Left lung (tissue), 14 donors: ENCODE measurements at places on chromosomes 3 and 15.

- no peak for DNase-seq
These were observed 23.9 kb downstream of the ANO10 start for GRCh38 chr3:43597961-43598360.

GRCh38 chr3:13420831-13421765, 976 bp upstream of the NUP210 start:
- DNase-seq: no peak

DNA sequence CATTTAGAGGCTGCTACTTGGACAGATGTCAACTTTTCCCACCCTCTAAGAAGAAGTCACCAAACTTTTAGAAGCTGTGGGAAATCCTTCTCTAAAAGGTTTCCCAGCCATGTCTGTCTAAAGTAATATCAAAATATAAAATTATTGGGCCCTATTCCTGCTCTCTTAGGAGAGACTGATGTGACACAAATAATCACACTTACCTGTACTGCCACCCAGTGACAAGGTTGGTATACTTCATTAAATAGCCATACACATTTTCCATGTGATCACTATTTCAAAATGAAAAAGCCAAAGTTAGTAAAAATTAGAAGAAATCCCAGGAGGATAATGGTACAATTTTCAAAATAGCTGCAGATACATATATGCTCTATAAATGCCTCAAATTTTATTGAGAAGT, 12.6 kb downstream of the OSBPL11 start:
- no peak for DNase-seq

GRCh38 chr15:57090496-57090859, 172.0 kb downstream of the TCF12 start:
- no peak for DNase-seq

- DNase-seq: peak; percentile 37
These were observed 33.5 kb downstream of the ALS2CL start for GRCh38 chr3:46660003-46660402.

GRCh38 chr15:58793862-58794261, 22.8 kb downstream of the MINDY2 start:
- DNase-seq: peak; percentile 11

DNA sequence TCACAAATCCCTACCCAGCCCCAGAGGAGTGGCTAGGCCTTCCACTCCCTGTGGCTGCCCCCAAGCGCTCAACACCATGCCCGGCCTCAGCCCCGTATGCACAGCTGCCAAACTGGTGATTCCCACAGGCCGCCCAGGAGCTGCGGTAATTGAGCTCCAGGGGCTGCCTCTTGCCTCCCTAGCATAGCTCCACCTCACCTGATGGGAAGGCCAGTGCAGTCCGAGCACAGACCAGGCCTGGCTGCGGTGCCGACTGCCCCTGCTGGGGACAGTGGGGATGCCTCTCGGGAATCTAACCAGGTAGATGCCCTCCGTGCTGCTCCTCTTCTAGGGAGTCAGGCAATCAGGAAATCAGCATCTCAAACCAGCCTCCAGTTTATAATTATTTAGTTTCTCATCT, 25.9 kb downstream of the SCN5A start:
- DNase-seq: no peak

DNA sequence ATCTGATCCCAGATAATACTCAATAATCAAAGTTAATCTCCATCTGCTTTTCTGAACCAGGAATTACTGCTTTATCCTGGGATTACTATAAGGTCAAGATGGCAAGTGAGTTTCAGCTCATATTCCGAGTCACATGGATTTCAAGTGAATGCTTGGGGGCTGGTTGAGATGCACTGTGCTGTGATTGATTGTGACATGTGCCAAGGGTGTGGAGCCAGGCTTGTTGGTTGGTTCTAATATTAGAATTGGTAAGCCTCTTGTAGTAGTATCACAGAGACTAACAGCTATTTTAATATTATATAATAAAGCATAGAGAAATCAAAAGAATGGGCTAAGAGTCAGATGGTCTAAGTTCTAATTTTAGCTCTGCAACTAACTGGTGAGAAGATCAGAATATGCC, 74.2 kb upstream of the ICE2 start:
- no peak for DNase-seq

DNA sequence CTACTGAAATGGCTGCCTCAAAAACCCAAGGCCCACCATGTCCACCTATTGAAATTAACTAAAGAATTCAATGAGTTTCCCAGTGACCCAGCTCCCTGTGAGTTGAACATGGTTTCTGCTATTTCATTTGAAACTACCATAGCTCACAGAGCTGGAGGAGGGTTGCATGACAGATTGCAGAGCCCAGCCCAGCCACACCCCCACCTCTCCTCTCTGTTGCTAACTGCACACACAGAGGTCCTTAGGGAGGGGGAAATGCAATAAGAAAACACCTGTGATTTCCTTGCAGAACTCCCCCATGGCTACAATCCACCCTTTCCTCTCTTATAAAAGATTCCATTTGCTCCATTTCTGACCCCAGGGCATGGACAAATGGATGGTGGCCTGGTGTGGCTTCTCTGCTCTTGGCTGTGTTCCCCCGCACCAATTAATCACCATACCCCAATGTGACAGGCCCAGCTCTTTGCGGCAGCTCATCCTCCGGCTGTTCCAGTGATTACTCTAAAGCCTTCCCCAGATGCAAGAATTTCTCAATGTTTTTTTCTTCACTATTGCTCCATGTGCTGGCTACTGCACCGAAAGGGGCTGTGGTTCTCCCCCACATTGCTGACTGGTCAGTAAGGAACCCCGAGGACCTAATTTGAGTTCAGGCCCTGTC, 208.4 kb upstream of the KBTBD8 start:
- DNase-seq: no peak

DNA sequence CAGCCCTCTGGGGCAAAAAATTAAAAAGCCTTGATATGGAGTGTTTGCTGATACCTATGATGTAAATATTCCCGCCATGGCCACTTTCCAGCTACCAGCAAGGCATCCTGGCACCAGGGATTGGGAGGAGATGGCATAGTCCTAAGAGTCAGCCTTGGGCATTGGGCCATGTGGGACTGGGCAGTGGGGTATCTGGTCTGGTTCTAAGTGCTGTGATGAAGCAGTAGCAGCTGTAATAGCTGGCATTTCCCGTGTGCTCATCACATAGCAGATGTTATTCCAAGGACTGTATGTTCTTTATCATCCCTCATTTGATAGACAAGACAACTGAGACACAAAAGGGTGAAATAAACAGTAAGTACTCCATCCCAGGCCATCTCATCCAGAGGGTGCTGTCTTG, 6.9 kb upstream of the SACM1L start:
- no peak for DNase-seq

DNA sequence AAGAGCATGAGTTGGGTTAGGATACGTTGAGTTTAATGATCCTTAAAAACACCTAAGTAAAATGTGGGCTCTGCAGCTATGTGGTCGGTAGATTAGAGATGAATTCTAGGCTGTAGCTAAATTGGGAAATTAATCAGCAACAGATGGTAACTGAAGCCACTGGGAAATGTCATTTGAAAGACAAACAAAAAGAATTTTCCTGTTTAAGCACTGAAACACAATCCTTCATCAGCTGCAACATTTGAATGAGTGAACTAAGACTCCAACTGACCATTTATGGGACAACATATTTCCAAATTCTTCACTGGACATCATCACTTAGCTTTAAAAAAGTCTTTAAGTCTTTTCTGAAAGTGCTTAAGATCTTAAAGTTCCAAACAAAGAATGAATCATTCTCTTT, 226.9 kb downstream of the ZNF385D start:
- no peak for DNase-seq

GRCh38 chr15:61832223-61832622, 228.0 kb downstream of the VPS13C start:
- DNase-seq: no peak

- no peak for DNase-seq
These were observed 54.3 kb downstream of the LMCD1 start for GRCh38 chr3:8555725-8556472.

DNA sequence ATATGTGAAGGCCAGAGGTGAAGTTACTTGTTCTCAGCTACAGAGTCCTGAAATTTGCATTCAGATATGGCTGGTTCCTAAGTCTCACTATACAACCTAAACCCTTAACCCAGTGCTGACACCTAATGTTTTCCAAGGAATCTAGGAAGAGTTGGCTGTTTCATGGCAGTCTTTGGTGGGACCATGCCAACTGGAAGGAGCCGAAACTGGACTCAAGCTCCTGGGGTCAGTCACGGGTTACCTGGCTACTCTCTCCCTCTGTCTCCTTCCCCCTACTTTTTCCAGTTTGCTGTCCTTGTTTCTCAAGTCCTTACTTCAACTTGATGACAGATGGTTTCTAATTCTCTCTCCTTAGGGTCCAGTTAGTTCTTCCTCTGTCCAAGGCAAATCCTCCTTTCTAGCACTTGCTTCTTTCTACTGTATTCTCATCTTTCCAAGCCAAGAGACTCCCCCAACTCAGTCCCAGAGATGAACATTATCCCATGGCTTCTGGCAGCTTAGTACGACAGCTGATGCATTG, 88.6 kb upstream of the COL6A5 start:
- DNase-seq: no peak

GRCh38 chr3:129052675-129053074, 7.9 kb upstream of the GP9 start:
- no peak for DNase-seq

DNA sequence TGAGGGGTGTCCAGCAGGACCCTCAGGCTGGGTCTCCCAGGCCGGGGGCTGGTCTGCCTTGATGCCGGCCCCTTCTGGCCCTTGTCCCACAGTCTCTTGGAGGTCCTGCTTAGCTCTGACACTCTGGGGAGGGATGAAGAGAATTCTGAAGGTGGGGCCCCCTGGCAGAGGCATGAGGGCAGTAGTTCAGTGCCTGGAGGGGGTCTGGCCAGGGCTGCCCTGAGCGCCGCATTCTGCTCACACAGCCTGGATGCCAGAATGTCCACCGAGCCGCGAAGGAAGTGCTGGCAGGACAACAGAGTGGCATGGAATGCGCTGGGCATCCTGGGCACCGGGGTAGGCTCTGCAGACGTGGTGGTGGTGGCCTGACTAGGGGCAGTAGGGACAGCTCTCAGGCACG, 55.5 kb downstream of the SMAD6 start:
- no peak for DNase-seq

GRCh38 chr3:106343811-106344210, 475.0 kb upstream of the CBLB start:
- DNase-seq: no peak

- peak; percentile 84 for DNase-seq
These were observed 133.7 kb upstream of the UBE2E1 start for GRCh38 chr3:23671851-23672589.

DNA sequence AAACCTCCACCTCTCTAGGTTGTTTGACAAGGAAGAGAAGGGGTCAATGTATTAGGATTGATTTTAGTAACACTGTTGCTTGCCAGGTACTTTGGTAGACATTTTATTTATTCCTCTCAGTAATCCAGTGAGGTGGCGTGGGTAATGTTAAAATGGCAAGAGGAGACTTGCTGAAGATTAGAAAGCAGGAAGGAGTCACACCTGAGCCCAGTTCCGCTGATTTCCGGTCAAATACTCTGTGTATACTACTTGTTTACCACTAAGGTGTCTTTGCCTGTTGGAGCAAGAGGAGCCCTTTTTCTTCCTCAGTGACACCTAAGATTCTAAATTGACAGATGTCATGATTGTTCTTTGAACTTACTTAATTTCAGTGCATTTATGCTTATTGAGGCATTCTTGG, 1.7 kb downstream of the OXNAD1 start:
- DNase-seq: no peak

- DNase-seq: no peak
These were observed 81.8 kb downstream of the WDR76 start for GRCh38 chr15:43908516-43909050.

DNA sequence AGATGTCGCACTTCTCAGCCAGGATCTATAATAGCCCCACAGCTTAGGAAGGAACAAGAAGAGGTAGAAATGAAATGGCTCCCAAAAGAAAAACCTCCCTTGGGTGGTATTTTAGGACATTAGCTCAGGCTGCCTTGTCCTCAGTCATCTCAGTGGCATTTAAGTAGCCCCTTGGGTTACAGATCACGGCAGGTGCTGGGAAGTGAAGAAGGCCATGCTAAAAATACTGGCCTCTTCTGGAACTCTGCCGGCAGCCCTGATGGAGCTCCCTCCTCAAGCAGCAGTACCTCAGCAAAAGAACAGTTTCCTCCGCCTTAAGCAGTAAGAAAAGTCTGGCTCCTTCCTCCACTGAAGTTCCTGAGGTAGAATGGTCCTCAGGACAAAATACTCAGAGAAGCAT, 7.3 kb upstream of the TPM1 start:
- DNase-seq: no peak

DNA sequence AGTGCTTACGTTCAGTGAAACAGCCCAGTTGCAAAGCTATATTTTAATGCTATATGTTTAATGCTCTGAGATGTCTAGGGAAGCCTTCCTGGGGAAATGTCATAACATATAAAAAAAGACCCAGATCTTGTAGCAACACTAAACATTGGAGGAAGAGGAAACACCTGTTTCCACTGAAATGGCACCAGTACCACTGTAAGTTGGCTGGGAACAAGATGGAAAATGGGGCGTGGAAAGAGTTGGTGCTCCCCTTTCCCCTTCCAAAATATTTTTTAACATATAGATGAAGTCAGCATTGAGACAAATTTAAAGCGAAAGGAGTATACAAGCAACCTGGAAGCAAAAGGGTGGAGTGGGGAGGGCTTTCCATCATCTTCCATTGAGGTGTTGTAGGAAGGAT, 289.9 kb upstream of the COL8A1 start:
- DNase-seq: no peak

DNA sequence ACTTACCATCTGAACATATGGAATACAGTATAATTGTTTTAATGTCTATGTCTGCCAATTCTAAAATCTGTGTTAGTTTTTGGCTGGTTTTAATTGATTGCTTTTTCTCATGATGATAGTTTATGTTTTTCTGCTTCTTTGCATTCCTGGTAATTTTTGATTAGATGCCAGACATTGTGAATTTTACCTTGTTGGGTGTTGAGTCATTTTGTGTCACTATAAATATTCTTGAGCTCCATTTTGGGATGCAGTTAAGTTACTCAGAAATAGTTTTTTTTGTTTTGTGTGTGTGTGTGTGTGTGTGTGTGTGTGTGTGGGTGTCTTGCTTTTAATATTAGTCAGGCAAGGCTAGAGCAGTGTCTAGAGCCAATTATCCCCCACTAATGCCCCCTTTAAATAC, 818.8 kb upstream of the NR2F2 start:
- no peak for DNase-seq

GRCh38 chr3:12750223-12750622, 8.8 kb downstream of the TMEM40 start:
- DNase-seq: peak; percentile 51
